Left lung (tissue), 14 donors: ENCODE measurements at places on chromosomes 7 and 10. TPM values are rescaled to one million over a fixed set of nuclear protein-coding genes. Genes with fewer than 3 reads are reported as not detected.

GRCh38 chr7:131284702-131285419 lies 42.8 kb upstream of the MKLN1 start:
- no peak for DNase-seq

DNA sequence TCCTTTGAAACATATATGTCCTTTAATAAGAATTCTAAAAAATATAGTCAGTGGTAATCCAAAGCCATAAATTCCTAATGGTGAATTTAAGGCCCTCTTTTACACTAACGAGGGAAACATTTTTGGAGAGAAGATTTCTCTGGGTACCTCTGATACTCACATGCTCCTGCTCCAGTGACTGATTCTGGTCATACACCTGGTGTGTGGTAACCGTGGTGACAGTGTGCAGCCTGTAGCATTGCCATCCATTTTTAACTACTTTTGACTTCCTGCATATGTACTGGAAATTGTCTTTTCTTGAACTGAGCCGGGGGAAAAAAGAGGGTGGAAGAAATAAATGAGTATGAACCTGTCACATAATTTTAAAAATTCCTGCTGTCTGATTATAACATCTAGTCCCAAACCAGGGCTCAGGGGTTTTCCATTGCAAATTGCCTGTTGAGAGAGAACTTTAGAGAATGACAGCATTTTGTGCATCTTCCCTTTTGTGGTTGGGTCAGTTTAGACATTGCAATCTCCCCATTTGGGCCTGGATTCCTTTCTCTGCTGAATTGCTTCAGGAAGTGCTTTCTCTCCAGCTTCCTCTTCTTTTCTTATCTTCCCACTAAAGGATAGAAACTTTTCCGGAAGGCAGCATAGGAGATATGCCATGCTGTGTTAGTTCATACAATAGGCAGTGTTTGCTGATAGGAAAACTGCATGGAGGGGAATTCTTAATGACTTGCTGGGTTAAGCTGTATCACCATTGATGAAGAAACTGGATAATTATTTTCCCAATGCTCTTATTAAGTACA lies 125.5 kb downstream of the GRM3 start:
- no peak for DNase-seq

- DNase-seq = peak; percentile 83
Measured at GRCh38 chr10:87659571-87660483, at the start of gene PAPSS2. Gene PAPSS2 (plus strand): TSS chr10:87659878. CDS start chr10:87659982, 104 bp downstream.

DNA sequence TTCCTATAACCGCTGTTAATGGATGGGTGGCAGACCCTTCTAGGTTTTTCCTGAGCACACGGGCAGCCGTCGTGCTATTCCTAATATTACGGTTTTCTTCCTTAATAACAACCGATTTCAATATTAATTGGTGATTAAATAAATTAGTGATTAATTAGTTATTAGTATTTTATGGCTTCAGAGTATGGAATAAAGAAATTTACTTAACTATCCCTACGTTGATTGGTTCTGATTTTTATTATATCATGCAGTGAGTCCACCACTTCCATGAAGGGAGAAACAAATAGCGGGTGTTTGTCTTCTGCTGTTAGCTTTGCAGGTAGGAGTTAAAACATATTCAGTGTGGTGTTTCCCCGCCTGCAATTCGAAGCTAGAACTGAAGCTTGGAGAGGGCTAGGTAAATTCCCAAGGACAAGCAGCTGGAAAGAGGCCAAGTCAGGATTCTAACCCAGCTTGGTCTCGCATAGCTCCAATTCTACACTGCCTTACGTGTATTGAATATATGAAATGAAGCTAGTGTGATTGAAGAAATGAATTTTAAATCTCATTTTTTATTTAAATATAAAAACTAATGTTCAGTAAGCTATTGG lies 928 bp upstream of the CSTF2T start:
- no peak for DNase-seq

GRCh38 chr7:106566196-106566595 lies 94.8 kb downstream of the CCDC71L start:
- no peak for DNase-seq

DNA sequence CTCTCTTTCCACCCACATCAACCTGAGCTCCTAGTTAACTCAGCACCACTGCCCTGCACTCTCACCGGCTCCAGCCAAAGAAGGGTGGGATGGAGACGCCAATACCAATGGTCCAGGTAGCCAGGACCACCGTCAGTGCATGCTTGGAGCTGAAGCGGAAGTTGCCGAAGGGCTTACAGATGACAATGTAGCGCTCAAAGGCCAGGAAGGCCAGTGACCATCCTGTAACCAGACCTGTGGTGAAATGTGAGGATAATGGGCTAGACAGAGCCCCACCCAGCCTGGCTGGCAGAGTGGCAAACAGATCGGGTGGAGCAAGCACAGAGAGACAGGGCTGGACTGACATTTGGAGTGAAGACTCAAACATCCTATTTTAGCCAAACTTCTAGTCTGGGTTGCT lies 673 bp downstream of the OPN1SW start:
- no peak for DNase-seq

GRCh38 chr10:129334266-129334665 lies 132.8 kb upstream of the MGMT start:
- no peak for DNase-seq

DNA sequence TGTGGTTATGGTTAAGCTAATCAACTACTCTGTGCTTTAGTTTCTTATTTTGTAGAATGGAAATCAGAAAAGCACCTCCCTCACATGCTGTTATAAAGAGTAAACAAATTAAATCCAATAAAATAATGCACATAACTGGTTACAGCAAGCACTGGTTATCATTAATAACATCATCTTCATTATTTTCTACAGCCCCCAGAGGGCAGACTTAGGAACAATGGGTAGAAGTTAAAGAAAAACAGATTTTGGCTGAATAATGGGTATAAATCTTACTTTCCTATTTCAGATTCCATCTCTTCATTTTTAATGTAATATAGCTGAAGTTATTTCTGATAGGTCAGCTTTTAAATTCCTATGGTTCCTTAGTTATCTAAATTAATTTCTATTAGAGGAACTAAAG lies 126.5 kb downstream of the DOCK4 start:
- no peak for DNase-seq

DNA sequence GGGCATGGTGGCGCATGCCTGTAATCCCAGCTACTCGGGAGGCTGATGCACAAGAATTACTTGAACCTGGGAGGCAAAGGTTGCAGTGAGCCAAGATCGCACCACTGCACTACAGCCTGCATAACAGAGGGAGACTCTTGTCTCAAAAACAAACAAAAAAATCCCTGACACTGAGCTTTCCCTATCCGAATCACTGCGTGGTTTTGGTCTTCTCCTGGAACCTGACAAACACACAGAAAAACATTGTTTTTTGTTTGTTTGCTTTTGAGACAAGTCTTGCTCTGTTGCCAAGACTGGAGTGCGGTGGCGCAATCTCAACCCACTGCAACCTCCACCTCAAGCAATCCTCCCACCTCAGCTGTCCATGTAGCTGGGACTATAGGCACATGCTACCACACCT lies 50.4 kb upstream of the PTPRN2 start:
- DNase-seq = no peak

GRCh38 chr10:127017541-127018297 lies 112.5 kb downstream of the DOCK1 start:
- no peak for DNase-seq

GRCh38 chr7:82593780-82594179 lies 150.2 kb upstream of the CACNA2D1 start:
- DNase-seq = no peak

INSIG1 gene
- 170 TPM for total RNA-seq

TET1 gene
- 3.1 TPM for total RNA-seq

EBLN1 gene
- not detected for total RNA-seq

DNA sequence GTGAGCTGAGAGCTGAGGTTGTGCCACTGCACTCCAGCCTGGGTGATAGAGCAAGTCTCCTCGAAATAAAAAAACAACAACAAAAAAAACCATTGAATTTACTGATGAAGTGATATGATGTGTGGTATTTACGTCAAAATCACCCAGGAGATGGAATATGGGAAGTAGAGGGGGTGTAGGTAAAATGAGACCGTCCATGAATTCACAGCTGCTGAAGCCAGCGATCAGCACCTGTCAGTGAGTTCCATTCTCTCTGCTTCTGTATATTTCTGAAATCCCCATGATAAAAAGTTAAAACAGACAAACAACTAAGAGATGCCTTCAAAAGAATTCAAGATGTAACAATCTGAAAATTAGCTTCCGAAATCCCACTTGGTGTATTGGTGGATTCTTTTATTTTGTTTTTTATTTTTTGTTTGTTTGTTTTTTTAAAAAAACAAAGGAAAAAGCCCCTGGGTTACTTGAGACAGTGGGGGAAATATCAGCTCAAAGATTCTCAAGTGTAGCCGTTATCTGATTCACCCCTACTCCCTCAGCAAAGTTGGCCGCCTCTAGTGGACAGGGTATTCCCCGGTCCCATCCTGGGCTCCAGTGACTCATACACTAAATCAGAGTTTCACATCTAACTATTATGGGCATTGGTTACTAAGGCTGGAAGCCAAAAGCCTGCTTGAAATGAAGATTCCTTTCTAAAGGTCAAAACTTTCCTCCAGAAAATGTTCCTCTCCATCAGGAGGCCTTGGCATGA lies 76.4 kb downstream of the MAP3K8 start:
- no peak for DNase-seq

GRCh38 chr10:124597846-124598165 lies 136.2 kb downstream of the LHPP start:
- DNase-seq = no peak

TEX47 gene
- not detected for total RNA-seq

- no peak for DNase-seq
Measured at GRCh38 chr10:120683454-120683853, 167.7 kb upstream of the WDR11 start.

TMEM26 gene
- 1.3 TPM for total RNA-seq

BMI1 gene
- total RNA-seq = 42.3 TPM

- DNase-seq = no peak
Measured at GRCh38 chr10:8338177-8338766, 283.8 kb downstream of the GATA3 start.
